ENCODE measurements at places on chromosomes 7 and 10.

DNA sequence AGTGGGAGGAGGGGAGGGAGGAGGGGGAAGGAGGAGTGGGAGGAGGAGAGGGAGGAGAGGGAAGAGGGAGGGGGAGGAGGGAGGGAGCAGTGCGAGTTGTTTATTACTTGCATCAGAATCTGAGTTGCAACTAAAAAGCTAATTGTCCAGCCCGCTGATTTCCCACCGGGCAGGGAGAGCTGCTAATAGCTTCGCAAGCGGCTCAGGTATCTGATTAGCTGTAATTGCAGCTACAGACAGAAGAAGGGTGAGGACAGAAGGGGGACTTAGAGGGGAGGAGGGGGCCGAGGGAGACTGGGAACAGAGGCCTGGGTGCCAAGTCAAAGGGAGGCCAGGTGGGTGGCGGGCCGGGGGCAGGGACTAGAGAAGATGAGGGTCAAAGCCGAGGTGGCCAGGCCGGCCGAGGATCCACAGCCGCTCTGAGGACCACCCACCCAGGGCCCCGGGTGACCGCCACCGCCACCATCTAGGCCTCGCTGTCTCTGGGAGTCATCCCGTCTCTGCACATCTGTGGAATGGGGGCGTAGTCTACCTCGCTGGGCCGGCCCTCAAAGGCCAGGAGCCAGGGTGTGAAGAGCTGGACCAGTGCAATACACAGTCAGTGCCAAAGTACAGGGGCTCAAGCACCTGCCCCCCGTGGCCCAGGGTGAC is 54.2 kb downstream of the MICALL2 start:
- DNase-seq, result no peak

DNA sequence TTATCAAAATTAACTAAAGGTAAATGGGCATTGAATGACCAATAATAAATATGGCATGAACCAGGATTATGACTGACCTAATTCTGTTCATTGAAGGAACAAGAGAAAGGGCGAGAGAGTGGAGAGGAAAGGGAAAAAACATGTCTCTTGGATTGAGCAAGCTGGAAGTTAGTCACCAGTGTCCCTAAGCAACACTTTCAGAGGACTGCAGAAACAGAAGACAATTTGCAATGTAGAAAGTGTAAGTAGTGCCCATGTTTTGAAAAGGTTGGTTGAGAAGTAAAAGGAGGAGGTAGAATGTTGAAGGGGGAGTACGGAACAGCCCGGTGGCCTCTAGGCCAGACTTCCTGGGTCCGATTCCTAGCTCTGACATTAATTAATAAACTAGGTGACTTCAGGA is 94.6 kb downstream of the FAS start:
- no peak for DNase-seq

DNA sequence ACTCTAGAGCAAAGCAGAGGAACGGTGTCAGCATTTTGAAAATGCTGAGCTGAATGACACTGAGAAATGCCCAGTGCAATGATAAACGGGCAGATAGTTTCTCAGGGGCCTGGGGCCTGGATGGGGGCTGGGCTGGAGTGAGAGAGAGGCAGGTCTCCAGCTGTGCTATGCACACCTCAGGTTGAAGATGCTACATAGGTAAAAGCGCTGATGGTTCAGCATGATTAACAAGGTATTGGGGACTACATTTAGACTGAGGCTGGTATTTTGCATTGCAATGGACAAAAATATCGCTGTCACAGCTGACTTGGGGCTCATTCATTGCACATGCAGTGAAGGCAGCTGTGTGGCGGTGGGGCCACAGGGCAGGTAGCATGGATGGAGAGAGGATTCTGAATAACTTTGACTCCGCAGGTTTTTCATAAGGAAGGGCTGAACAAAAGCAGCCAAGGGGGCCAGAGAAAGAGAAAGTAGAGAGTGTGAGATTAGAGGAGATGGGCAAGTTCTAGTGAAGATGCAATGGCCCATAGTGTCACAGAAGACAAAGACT is 290.8 kb upstream of the ZNF32 start:
- DNase-seq, result no peak

GRCh38 chr7:72336632-72337389 is 75.3 kb downstream of the CALN1 start:
- DNase-seq, result no peak

GRCh38 chr7:110157631-110158362 is 933.1 kb upstream of the LRRN3 start:
- DNase-seq, result no peak

- DNase-seq, result no peak
These were observed 2.0 kb downstream of the ANLN start for GRCh38 chr7:36391436-36392198.

DNA sequence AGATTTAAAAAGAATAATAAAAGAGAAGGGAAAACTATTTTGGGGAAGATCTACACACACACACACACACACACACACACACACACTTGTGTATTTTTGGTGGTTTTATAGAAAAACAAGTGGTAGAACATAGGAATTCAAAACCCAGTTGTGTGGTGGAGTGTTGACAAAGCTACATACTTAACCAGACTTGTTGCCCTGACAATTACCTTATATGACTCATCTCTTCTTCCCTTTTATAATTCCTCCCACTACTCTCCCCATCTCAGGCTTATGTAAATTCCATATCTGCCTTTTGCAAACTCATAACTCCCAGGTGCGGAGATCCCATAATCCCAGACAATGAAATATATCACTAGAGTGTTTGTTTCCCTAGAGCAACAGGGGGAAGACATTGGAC is 873.7 kb downstream of the NXPH1 start:
- no peak for DNase-seq

Data from cortex of kidney (tissue), 1 donor.